ENCODE measurements at places on chromosomes 3 and 15.

- no peak for DNase-seq
Observed at GRCh38 chr15:39819533-39819932, 36.9 kb upstream of the FSIP1 start.

DNA sequence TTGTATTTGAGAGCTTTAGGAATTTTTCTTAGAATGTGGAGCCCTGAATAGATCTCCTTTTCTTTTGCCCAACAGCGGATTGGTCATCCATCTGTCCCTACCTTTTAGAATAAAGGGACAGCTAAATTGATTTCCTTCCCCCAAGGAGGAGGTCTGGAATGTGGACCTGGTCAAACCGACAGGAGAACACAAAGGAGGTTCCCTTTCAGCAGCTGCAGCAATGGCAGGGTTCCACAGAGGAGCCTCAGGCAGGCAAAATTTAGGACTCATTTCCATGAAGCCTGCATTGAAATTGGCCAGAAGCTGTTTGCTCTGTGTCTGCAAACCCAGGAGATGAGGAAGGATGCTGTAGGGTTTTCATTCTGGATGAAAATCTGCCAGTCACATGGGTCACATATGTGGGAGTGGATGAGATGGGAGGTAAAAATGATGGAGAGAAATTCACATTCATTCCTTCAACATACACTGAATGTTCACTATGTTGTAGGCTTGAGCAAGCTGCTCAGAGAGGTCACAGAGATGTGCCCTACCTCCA, 77.3 kb downstream of the LRTM1 start:
- no peak for DNase-seq

DNA sequence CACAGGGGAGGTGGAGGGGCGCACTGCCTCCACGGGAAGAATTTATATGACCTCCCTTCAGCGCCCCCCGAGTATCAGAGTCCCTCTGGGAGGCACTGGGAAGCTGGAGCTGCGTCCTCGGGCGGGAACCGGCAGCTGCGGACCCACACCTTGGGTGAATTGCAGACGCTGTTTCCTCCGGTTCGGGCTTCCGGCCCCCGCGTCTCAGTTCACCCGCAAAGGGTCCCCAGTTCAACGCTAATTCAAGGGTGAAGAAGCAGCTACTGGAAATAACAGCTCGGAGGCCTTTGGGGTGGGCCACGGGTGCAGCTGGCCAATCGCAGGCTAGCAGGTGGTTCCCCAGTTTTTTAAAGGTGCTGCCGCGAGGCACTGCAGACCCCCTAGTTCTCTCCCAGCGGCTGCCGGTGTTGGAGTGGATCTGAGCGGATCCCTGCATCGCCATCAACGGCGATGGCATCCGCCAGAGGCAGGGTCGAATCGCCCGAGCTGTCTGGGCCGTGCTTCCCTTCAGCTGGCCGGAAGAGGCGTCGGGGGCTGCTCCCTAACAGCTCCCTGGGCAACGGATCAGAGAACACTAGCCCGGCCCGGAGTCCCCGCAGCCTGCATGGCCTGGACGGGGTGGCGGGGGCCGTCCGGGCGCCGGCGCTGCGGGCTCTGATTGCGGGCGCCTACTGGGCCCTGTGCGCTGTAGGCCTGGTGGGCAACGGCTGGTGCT, 19.4 kb upstream of the ADAMTS7 start:
- DNase-seq, result no peak

DNA sequence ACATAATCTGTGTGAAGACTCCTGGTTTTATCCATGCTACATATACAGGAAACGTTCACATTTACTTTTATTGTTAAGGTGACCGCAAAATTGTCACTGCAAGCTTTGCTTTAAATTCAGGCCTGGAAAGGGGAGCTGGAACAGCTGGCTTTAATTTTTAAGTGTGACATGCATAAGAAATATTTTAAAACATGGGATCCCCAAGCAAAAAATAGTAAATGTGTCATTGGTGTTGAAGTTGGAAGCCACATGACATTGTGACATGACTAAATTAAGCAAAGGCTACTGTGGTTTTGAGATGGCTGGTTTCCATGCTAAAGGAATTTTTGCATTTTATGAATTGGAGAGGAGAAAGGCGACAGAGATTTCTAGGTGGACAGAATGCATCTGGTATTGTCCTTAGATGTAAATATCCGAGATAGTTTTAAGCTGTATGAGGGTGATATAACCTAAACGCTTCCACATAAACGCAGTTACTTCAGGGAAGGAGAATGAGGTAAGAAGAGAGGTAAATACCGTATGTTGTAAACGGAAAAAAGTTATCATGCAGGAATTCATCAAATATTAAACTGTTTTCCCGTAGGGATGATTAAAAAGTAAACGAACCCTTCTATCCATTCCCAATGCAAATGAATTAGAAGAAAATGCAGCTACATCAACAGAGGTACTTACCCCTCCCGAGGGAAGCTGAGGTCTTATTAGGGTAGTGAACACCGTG, 927 bp upstream of the FYTTD1 start:
- peak; percentile 96 for DNase-seq

DNA sequence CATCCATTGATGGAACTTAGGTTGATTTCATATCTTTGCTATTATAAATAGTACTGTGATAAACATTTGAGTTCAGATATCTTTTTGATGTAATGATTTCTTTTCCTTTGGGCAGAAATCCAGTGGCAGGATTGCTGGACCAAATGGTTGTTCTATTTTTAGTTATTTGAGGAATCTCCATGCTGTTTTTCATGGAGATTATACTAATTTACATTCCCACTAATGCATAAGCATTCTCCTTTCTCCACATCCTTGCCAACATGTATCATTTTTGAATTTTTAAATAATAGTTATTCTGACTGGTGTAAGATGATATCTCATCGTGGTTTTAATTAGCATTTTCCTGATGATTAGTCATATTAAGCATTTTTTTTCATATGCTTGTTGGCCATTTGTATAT, 144.0 kb upstream of the SUCLG2 start:
- DNase-seq, result no peak

DNA sequence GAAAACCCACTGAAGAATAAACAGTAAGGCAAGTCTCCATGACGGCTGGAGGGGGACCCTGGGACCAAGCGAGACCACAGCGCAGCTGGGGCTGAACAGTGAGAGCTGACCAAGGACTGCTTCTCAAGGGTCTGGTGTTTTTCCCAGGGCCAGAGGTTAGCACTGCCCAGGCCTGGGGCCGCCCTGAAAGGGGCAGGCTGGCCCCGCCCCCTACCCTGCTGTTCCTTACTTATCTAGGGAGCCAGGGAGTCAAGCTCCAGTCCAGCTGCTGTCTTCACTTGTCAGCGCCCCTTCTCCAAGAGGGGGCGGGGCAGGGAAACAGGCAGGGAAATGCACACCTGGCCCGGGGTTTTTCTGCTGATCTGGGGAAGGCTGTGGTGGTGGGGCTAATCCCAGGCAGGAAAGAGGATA, 51.6 kb upstream of the HACD2 start:
- DNase-seq, result no peak

DNA sequence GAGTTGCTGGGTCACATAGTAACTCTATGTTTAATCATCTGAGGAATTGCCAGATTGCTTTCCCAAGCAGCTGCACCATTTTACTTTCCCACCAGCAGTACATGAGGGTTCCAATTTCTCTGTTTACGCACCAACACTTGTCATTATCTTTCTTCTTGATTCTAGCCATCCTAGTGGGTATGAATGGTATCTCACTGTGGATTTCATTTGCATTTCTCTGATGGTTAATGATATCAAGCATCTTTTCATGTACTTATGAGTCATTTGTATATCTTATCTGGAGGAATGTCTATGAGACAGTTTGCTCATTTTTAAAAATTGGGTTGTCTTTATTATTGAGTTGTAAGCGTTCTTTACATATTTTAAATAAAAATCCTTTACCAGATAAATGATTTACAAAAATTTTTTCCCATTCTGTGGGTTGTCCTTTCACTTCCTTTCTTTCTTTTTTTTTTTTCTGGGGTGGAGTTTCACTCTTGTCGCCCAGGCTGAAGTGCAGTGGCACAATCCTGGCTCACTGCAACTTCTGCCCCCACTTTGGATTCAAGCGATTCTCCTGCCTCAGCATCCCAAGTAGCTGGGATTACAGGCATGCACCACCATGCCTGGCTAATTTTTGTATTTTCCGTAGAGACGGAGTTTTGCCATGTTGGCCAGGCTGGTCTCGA, 8.9 kb upstream of the SGO1 start:
- DNase-seq, result no peak

GRCh38 chr15:71060983-71061382, 54.3 kb upstream of the THSD4 start:
- no peak for DNase-seq

GRCh38 chr15:37103475-37104423, 3.4 kb upstream of the MEIS2 start:
- DNase-seq, result no peak

GRCh38 chr3:32492684-32493436, 9.8 kb downstream of the CMTM6 start:
- DNase-seq, result no peak

GRCh38 chr3:135448520-135448919, 517.0 kb upstream of the PPP2R3A start:
- DNase-seq, result no peak

DNA sequence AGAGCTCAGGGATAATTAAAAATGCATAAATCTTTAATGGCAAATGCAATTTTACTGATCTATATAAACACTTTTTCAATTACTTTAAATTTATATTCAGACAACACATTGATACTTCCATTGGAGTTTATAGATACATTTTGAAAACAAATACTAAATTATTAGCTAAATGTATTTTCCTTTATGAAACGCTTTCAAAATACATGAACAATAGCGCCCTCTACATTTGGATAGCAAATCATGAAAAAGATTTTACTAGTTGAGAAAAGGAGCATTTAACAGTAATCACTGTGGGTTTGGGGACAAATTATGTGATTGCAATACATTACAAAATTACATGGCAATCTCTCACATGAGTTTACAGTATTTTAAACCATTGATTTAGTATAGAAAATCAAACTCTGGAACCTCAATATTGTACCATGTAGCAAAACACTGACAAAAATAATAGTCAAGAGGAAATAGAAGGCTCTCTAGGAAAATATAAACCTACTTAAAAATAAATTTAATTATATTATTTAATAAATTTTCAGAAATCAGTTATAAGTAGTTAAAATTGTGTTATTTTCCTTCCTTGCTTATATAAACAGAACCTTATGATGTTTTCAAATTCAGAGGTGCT, 207.9 kb downstream of the ZIC1 start:
- DNase-seq, result no peak

DNA sequence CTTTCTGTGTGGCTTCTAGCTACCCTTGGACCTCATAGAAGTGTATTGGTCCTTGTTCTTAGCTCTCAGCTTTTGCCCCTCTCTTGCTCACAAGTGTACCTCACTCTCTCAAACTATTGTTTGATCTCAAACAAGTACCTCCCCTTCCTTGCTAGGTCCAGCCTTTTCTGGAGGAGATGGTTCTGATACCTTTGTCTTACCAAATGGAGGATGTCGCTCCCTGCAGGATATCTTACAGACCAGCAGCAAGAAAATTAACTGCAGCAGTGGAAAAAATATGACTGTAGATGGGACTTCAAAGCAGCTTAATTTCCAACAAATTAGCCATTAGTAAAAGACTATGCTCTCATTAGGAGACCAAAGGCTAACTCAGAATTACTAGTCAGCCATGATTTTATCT, 388.1 kb upstream of the ROBO2 start:
- no peak for DNase-seq

DNA sequence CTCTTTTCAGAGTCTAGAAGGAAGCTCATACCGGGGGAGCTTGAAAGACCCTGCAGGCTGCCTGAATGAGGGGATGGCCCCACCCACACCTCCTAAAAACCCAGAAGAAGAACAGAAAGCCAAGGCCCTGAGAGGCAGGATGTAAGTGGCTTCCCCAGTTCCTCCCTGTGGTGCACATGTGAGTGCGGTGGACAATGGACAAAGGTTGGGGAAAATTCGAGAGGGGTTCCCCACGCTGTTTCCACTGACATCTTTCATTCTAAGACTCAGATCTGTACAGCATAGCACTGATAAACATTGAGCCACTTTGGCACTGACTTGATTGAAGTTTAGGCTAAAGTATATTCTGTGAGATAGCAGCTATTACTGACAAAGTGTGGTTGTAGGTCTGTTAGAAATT, 79.5 kb upstream of the UMPS start:
- DNase-seq, result no peak

GRCh38 chr3:100076731-100077529, 37.4 kb downstream of the FILIP1L start:
- DNase-seq, result no peak
